Fibroblast of skin of left biceps (primary cell): ENCODE measurements at places on chromosomes 12 and 14.

DNA sequence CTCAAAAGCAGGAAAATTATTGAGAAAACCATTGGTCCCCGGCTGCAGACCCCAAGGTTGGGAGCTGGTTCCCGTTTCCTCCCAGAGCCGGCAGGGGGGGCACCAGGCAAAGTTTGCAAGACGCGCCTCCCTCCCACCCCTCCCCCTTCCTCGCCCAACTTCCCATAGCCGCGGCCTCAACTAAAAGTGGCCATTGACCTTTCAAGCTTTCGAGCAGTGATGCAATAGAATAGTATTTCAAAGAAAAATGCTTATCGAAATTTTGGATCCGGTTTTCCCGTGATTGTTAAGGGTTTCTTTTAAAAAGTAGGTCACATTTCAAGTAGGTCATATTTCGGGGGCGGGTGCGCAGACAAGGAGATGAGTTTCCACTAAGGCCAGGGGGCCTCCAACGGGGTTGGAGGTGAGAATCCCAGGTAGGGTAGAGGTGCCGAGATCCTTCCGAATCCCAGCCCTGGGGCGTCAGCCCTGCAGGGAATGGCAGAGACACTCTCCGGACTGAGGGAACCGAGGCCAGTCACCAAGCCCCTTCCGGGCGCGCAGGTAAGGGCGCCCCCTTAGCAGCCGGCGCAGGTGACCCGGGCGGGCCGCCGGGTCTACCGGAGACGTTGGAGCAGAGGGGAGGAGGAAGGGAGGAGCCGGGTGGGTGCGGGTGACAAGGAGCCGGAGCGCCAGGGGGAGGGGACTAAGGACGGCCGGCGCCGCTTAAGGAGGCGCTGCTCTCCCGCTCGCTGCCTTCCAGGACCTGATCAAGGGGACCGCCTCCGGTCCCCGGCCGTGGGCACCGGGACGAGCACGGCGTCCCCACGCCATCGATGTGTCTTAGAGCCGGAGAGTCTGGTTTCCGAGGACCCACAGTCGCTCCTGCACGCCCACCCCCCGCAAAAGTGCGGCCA lies 2.6 kb upstream of the SOCS2 start:
- DNase-seq: no peak

DNA sequence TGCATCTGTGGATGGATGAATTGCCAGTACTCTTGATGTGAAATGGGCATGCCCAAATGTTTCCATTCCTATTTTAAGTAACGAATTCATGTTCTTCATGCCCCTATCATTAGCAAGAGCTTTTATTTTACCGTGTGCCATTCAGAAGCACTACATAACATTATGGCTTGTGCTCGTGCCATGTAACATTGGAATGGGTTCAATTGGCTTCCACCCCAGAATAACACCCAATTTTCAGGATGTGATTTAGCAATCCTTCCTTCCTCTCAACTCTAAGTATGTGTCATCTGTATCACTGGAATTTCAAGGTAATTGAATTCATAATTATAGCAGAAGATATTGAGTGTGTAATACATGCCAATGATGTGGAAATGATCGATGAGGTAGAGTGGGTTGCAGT lies 145.8 kb upstream of the TMPO start:
- DNase-seq: no peak

GRCh38 chr14:68968721-68969120 lies 10.4 kb downstream of the ACTN1 start:
- DNase-seq: no peak

GRCh38 chr12:3751151-3752095 lies 1.5 kb downstream of the CRACR2A start:
- DNase-seq: no peak

- no peak for DNase-seq
Measured at GRCh38 chr14:53971521-53971920, 14.9 kb upstream of the BMP4 start.

- peak; percentile 45 for DNase-seq
Measured at GRCh38 chr12:70971001-70971794, 50.7 kb upstream of the PTPRR start.

- no peak for DNase-seq
Measured at GRCh38 chr14:23056145-23056955, 970 bp downstream of the CDH24 start.

- DNase-seq: no peak
Measured at GRCh38 chr12:132407451-132407961, 78.1 kb upstream of the GALNT9 start.

DNA sequence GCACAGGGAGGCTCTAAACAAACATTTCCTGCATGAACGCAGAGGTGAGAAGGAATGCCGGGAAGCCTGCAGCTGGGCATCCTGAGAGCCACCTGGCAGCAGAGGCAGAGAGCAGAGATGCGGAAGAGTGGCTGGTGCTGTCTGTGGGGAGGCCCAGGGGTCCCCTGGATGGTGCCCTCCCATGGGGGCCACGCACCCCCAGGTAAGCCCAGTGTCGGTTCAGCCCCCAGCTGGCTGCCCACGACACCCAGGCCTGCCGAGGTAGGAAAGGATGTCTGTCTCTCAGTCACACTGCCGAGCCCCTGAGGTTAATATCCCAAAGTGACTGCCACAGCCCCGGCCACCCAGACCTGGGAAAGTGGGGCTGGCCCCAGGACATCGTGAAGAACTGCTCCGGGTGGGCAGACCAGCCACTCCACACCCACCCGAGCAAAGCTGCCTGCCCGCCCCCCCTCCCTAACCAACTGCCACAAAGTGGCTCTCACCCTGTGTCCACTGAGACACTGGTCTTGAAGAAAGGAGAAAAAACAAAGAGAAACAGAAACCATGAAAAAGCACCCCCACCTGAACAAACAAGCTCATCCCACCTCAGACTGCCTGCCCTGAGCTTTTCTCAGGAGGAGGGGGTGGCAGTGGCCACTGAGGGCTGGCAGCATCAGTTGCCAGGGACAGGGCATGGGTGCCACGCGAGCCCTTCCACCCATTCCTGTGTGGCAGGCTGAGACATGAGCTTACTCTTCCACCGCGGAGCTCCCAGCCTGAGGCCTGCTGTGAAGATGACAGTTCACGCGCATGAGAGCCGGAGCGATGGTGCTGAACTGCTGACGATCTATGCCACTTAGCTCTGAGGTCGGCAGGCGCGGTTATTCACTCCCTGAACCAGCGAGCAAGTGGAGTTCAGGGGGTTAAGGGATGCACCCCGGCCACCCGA lies 40.8 kb downstream of the CCDC88C start:
- DNase-seq: no peak

- DNase-seq: no peak
Measured at GRCh38 chr14:35393826-35394225, 10.7 kb downstream of the NFKBIA start.

DNA sequence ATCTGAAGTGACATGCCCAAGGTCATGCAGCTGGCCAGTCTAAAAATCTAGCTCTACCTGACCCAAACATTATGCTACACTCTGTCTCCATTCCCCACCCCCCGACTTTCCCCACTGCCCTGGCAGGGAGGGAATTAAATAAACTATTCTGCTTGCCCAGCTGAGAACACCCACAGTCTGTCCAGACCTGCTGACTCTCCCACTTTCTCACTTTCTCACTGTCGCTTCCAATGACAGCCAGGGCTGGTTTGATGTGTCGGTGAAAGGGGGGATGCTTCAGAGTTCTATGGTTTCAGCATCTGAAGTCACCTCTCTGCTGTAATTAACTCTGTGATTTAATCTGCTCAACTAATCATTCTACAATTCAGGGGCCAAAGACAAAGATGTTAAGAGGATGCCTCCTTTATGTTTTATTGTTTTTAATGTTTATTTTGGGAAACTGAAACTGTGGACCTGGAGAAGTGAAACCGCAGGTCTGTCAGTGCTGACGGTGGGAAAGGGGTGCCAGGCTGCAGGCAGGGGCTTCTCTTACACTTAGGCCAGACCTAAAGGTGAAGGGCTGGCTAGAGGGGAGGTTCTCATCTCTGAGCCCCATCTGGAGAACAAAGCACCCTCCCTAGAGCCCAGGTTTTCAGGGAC lies 8.1 kb upstream of the MSI1 start:
- DNase-seq: no peak

GRCh38 chr14:53048631-53049030 lies 97.8 kb upstream of the FERMT2 start:
- DNase-seq: no peak

- DNase-seq: no peak
Measured at GRCh38 chr14:77613201-77613600, 3.2 kb downstream of the SPTLC2 start.

- DNase-seq: no peak
Measured at GRCh38 chr12:93242154-93242972, 135.4 kb upstream of the NUDT4 start.

- DNase-seq: no peak
Measured at GRCh38 chr12:32265951-32266350, 133.4 kb upstream of the FGD4 start.

- no peak for DNase-seq
Measured at GRCh38 chr12:131642101-131642540, 68.8 kb upstream of the SFSWAP start.

DNA sequence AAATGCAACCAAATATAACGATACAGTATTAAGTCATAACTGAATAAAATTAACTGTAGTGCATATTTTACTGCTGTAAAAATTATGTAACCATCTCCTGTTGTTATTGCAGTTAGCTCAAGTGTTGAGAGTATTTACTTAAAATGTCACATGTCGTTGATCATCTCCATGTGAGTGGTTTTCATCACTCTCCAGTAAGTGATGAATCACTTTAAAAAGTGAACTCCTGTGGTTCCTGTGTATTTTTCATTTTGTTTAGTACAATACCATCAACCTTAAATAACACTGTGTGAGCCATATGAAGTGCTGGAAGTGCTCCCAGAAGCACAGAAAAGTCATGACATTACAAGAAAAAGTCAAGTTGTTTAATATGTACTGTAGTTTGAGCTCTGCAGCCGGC lies 104.7 kb upstream of the SLCO1B1 start:
- no peak for DNase-seq

- DNase-seq: no peak
Measured at GRCh38 chr14:24250354-24250753, 7.9 kb upstream of the TINF2 start.

DNA sequence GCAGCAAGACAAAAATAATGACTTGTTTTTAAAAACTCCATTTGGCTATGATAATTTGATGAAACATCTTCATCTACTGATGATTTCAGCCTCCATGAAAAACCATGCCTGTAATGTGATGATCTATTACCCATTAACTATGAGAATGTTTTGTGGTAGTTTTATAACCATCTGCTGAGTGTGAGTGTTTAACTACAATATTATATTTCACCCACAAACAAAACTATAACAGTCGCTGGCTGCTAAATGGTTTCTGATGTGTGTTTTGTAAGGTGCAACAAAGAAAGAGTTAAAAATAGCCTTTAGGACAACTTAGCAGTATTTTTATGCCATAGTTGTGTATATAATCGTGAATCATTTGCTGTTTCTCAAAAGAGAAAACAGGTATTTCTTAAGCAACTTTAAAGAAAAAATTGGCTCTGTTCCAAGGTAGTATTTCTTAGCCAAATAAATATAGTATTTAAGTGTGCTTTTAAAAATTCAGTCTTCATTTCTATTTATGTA lies 4.9 kb downstream of the PTHLH start:
- peak; percentile 62 for DNase-seq

DNA sequence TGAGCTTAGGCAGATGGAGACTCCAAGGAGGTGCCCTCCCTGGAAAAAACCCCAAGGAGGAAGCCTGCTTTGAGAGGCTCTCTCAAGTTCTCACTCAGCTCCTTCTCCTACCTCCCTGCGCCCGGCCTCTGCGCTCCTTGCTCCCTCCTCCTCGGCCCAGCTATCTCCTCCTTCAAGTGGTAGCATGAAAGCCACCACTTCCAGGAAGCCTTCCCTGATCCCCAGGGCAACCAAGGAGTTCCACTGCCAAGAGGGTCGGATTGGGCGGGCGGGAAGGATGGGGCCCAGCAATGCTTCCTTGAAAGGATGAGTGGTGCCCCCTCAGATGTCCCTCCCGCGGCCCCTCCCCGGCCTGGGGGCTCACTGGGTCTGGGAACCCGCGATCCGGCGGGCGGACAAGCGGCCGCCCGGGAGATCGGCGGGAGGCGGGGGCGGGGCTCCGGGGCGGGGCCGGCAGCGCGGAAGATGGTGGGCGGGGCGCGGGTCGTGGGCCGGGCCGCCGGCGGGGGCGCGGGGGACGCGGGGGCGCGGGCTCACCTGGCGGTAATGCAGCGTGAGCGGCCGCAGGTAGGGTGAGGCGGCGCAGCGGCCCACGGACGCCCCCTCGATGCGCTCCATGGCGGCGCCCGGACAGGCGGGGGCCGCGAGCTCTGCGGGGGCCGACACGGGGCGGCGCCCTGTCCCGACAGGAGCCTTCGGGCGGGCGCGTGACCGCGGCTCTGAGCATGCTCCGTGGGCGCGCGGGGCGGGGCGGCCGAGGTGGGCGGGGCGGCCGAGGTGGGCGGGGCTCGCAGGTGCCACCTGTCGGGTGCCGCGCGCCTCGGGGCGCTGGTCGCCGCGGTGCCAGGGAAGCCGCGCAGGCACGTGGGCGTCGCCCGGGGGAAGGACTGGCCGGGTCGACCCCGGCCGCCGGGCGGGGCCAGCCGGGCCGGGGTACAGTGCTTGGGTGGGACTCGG lies at the start of gene NUDT14:
Gene NUDT14 (minus strand): TSS at position 721 of the 957 bp plus-strand sequence. CDS start 103 bp downstream, at position 618.
- DNase-seq: no peak

GRCh38 chr14:65472189-65472588 lies 59.7 kb downstream of the FUT8 start:
- no peak for DNase-seq

DNA sequence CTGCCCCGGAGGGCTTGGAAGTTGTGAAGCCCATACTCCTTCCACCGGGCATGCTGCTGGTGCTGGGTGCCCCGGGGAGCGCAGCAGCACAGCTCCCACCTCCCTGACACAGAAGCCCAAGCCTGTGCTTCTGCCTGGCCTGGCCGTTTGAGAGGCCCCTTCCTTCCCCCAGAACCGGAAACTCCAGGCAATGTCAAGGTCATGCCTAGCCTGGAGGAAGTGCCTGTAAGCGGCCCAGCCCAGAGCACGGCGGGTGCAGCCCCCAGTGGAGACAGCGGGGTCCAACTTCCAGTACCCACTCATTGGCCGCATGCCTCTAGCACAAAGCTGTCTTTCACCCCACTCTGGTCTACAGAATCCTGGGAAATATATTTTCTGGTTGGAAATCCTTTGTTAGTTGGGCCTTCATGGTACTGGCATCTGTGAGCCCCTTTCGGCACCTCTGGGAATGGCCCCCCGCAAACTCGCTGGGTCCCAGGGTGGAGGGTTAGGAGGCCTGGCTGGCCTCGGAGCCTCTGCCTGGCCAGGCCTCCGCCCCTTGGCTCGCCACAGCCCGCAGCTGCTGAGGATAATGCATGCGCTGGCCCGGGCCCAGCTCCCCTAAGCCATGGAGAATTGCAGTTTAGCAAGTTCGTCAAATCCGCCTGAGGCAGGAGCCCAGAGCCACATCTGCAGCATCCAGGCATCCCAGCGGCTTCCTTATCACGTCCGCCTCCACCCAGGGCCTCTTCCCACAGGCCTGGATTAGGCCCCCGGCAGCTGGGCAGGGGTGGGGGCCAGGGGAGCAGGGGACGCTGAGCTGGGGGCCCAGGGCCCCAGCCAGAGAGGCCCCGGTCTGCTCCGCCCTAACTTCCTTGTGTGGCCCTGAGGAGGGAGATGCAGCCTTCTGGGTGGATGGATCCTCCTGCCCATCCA lies 48.9 kb upstream of the DLK1 start:
- DNase-seq: peak; percentile 23

- no peak for DNase-seq
Measured at GRCh38 chr14:105860615-105861580, 334.5 kb downstream of the TMEM121 start.

GRCh38 chr12:123954647-123955350 lies 17.8 kb downstream of the CCDC92 start:
- no peak for DNase-seq
